ENCODE measurements at places on chromosomes 5 and 9. TPM values are rescaled to one million over a fixed set of nuclear protein-coding genes. Genes with fewer than 3 reads are reported as not detected.

DNA sequence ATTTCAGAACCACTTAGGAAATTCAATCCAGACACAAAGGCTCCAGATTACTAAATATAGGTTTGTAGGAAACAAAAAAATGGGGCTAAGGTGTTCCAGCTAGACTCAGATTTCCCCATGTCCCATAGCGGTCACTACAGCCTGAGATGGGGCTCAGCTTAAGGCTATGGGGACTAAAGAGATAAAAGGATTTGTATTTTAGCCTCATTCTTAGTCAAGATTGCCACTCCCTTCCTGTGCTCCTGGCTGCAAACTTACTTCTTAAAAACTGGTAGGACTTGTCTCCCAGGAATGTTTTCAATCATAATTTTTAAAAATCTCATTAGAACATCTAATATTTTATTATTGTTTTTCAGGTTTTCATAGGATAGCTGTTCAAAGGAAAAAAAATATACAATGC lies 253.8 kb upstream of the DAB2 start:
- H3K4me3 ChIP-seq: no peak overlapping the region
- no peak overlapping the region for H3K27ac ChIP-seq
- no peaks in the 10 kb centered on the region for H3K27me3 ChIP-seq
- no peak for DNase-seq
- H3K36me3 ChIP-seq: no peaks in the 10 kb centered on the region
- H3K4me1 ChIP-seq: no peaks in the 10 kb centered on the region

DNA sequence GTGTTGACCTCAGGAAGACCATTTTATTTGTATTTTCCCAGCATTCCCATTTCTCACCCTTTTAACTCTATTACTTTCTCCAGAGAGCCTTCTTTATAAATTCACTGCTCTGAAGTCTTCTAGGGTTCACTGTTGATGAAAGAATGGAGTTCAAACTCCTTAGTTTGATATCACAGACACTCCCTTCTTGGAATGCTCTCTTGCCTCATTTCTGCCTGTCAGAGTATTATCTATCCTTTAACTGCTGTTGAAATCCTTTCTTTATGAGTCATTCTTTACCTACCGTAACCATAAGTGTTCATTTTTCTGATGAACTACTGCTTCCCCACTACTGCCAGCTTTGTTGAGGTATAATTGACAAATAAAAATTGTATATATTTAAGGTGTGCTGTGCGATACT lies 4.3 kb downstream of the RIC1 start:
- no peak overlapping the region for H3K27ac ChIP-seq
- no peak for DNase-seq
- H3K27me3 ChIP-seq: no peaks in the 10 kb centered on the region
- H3K4me3 ChIP-seq: no peak overlapping the region

- DNase-seq: no peak
- no peaks in the 10 kb centered on the region for H3K36me3 ChIP-seq
- H3K4me1 ChIP-seq: no peaks in the 10 kb centered on the region
- H3K27me3 ChIP-seq: no peaks in the 10 kb centered on the region
- no peak overlapping the region for H3K4me3 ChIP-seq
These were observed 40.3 kb downstream of the ZNF354A start for GRCh38 chr5:178690208-178690607.

DNA sequence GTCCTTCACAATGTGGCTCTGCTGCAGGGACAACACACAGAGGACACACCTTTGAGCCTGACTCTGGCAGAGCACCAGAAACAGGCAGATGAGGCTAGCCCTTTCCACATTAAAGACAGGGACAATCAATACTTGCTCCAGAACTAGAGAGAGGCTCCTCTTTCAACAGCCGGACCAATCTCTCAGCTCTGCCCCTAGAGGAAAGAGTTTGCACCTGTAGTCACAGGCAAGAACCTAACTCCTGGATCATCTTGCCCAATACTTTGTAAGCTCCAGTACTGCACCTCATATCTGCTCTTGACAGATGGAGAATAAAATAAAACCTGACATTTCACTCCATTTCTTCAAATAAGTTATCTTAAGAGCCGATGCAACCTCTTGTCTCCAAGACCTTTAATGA lies 52.1 kb downstream of the EPB41L4A start:
- peak; percentile 39 for DNase-seq
- no peaks in the 10 kb centered on the region for H3K36me3 ChIP-seq
- no peak overlapping the region for H3K4me3 ChIP-seq
- H3K27ac ChIP-seq: no peak overlapping the region

GRCh38 chr5:139688751-139689372 lies 40.7 kb downstream of the CXXC5 start:
- no peaks in the 10 kb centered on the region for H3K36me3 ChIP-seq
- H3K27me3 ChIP-seq: no peaks in the 10 kb centered on the region
- DNase-seq: no peak
- H3K4me3 ChIP-seq: no peak overlapping the region
- peaks cover 73% of the 10 kb centered on the region for H3K4me1 ChIP-seq

GRCh38 chr9:37329576-37329975 lies 92.9 kb upstream of the GRHPR start:
- H3K36me3 ChIP-seq: no peaks in the 10 kb centered on the region
- H3K27ac ChIP-seq: no peak overlapping the region
- H3K4me3 ChIP-seq: no peak overlapping the region

GRCh38 chr5:29089591-29090130 lies 2051.3 kb upstream of the CDH9 start:
- no peak overlapping the region for H3K27ac ChIP-seq
- H3K4me1 ChIP-seq: peaks cover 9% of the 10 kb centered on the region
- H3K27me3 ChIP-seq: no peaks in the 10 kb centered on the region
- DNase-seq: no peak
- H3K4me3 ChIP-seq: no peak overlapping the region

DNA sequence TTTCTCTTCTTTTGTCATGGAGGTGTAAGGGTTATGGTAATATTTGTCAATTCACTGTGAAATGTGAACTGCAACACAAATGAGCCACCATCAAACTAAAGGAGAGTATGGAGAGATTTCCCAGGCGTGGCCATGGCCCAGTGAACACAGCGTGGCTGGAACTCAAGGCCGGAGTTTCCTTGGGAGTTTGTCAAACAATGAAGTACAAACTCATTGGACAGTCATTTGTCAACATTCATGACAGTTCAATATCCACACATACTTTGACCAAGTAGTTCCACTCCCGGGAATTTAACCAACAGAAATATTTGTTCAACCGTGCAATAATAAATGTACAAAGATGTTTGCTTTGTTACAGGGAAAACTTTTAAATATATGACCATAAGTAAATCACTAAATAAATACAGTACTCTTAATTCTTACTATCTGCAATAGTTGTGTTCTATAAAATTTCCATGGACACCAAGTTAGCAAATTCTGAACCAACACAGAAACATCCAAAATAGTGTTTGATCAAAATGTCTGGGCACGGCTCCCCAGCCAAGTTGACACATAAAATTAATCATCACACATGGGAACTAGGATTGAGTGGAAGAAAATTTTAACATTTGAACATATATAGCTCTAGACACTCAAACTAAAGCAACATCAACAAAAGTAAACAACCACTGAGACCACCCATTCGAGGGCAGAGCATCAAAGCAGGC lies 87.1 kb downstream of the DIRAS2 start:
- H3K36me3 ChIP-seq: no peaks in the 10 kb centered on the region
- H3K27ac ChIP-seq: no peak overlapping the region
- no peaks in the 10 kb centered on the region for H3K27me3 ChIP-seq
- no peaks in the 10 kb centered on the region for H3K4me1 ChIP-seq

DNA sequence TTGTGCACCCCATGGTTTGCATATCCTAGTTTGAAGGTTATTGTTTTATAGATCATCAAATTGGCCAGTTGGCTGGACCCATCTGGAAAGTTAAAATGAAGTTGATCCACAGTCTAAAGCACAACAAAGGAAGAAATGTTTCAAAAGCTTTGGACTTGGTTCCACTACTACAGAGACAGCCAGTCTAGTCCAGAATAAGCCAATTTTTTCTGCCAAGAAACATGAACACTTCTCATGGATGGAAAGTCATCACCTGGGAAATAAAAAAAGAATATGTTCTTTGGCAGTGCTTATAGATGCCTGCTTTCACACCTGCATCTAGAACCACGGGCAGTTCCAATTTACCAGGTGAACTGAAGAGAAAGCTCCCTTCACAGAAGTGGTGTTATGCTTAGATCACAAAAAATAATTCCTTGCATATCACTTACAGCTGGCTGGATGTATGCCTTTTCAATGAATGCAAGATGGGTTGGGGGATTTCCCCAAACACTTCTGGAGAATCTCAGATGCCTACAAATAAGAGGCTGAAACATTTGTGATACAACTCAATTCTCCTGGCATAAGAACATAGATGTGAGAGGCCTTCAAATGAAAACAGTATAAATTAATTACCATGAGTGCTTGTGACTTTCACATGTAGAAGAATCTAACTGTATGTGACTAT lies 26.9 kb downstream of the C9 start:
- H3K4me3 ChIP-seq: no peak overlapping the region
- no peak for DNase-seq
- H3K27me3 ChIP-seq: no peaks in the 10 kb centered on the region
- no peaks in the 10 kb centered on the region for H3K36me3 ChIP-seq
- H3K4me1 ChIP-seq: no peaks in the 10 kb centered on the region

DNA sequence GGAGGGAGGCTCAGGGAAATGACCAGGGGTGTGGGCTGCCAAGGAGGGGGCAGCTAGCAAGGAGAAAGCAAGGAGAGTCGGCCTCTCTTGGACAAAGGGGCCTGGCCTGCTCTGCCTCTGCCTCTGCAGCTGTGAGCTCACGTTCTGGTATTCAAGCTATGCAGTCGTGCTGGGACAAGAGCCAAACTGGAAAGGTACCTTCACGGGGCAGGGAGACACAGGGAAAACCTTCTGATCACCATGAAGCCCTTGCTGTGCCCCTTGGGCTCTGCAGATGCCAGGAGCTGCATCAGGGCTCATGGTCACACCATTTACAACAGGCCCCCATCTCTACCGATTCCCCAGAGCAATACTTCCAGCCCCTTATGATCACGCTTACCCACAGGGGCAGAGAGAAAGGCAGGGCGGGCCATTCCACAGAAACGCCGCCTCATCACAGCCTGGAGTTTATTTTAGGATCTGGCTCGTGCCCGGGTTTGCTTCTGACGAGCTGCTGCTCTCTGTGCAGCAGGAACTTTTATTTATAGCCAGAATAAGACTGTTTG lies 63.2 kb downstream of the PRRT1B start:
- peaks cover 27% of the 10 kb centered on the region for H3K4me1 ChIP-seq
- H3K27ac ChIP-seq: peak overlapping the region; percentile 70
- no peak overlapping the region for H3K4me3 ChIP-seq
- peak; percentile 83 for DNase-seq
- no peaks in the 10 kb centered on the region for H3K27me3 ChIP-seq
- H3K36me3 ChIP-seq: no peaks in the 10 kb centered on the region

- H3K4me3 ChIP-seq: no peak overlapping the region
- peaks cover 10% of the 10 kb centered on the region for H3K36me3 ChIP-seq
- H3K27me3 ChIP-seq: no peaks in the 10 kb centered on the region
- DNase-seq: no peak
- peak overlapping the region; percentile 37 for H3K27ac ChIP-seq
These were observed 8.7 kb downstream of the HINT1 start for GRCh38 chr5:131156385-131156784.

- no peaks in the 10 kb centered on the region for H3K36me3 ChIP-seq
- H3K27ac ChIP-seq: no peak overlapping the region
These were observed 1.8 kb downstream of the AQP3 start for GRCh38 chr9:33445389-33446239.

- DNase-seq: no peak
- H3K27me3 ChIP-seq: no peaks in the 10 kb centered on the region
- no peaks in the 10 kb centered on the region for H3K4me1 ChIP-seq
These were observed 189.8 kb downstream of the ELAVL2 start for GRCh38 chr9:23636199-23636598.

- no peak for DNase-seq
- no peak overlapping the region for H3K27ac ChIP-seq
- no peaks in the 10 kb centered on the region for H3K27me3 ChIP-seq
- no peaks in the 10 kb centered on the region for H3K36me3 ChIP-seq
- no peaks in the 10 kb centered on the region for H3K4me1 ChIP-seq
- no peak overlapping the region for H3K4me3 ChIP-seq
These were observed 68.9 kb upstream of the SELENOP start for GRCh38 chr5:42880496-42881150.

GRCh38 chr9:3500044-3500443 lies 25.8 kb downstream of the RFX3 start:
- peak; percentile 26 for DNase-seq
- H3K36me3 ChIP-seq: peaks cover 11% of the 10 kb centered on the region
- H3K4me1 ChIP-seq: peaks cover 51% of the 10 kb centered on the region
- H3K27me3 ChIP-seq: no peaks in the 10 kb centered on the region

PCDHB2 gene
- total RNA-seq: 34.2 TPM

PLCXD3 gene
- total RNA-seq: 0.09 TPM

CDH9 gene
- 2.8 TPM for total RNA-seq

FOXD1 gene
- total RNA-seq: 0.12 TPM

AQP7 gene
- 0.25 TPM for total RNA-seq

Data from neural progenitor cell (in vitro differentiated cells).